Sigmoid colon (tissue), 7 donors: ENCODE measurements at places on chromosomes 2 and 18. TPM values are rescaled to one million over a fixed set of nuclear protein-coding genes. Genes with fewer than 3 reads are reported as not detected.

GRCh38 chr18:55336438-55337100 lies 251.4 kb downstream of the TCF4 start:
- DNase-seq, result no peak

GRCh38 chr2:30641765-30642345 lies 165.4 kb downstream of the CAPN13 start:
- no peak for DNase-seq

DNA sequence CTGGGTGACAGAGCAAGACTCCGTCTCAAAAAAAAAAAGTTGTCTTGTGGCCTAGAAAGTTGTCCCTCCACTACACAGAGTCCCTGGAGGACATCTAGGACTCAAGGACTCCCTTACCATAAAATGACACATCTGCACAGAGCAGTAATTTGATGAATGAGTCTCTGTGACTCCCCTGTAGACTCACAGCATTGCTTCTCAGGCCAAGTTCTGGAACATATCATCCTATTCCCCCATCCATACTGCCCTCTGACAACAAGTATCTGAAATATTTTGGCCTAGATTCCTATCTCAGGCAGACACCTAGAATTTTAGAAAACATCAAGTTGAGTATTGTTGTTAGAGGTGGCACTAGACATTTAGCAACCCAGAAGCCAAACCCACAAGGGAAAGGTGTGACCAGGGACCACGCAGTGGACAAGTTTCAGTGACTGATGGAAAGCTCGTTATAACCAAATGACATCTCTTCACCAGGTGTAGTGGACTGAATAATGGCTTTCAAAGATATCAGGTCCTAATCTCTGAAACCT lies 97.9 kb upstream of the ATP8B1 start:
- no peak for DNase-seq

DNA sequence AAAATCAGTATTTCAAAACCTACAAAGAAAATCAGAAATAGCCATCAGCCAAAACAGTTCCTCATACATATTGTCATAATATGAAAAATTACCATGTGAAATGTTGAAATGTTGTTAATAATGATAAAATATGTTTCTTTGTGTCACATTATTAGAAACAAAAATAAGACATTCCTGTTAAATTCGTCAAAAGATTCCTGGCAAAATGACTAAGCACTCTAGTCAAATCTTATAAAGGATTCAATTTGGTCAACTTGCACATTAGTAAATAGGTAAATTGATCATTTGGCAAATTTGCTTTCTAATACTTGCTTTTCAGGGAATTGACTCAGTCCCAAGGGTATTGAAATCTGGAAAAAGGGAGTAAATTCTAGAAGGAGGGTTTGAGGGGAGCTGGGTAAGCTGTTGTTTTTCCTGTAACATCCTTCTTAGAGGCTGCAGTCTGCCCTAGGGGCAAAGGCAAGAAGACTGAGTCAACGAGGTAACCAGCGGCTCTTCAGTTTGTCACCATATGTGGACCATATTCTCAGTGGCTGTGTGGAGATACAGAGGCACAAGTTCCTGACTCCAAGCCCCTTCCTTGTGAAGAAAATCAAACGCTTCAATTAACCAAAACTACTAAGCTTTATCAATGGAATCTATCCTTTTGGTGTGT lies 482.3 kb downstream of the TNS1 start:
- DNase-seq, result no peak

- peak; percentile 89 for DNase-seq
Measured at GRCh38 chr2:25279091-25279651, 62.6 kb downstream of the DNMT3A start.

- DNase-seq, result no peak
Measured at GRCh38 chr2:181465676-181466375, 8.6 kb downstream of the ITGA4 start.

GRCh38 chr18:56563568-56563967 lies 74.8 kb downstream of the TXNL1 start:
- no peak for DNase-seq

DNA sequence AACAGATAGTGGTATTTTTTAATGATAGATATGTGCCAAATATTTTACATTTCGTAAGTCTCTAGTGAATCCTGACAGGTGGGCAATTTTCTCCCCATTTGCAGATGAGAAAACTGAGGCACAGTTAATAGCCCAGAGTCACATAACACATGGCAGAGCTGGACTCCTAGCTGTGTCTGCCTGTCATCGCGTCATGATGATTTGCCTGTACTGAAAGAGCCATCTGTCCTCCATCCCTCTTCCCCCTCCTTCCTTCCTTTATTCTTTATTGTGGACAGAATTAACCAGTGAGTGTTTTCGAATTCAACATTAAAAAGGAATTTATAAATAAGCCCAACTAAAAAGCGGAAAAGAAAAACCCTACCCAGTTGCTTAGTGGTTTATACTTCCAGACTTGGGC lies 3.2 kb downstream of the DNAJB2 start:
- peak; percentile 10 for DNase-seq

- DNase-seq, result no peak
Measured at GRCh38 chr2:134897932-134898331, 20.7 kb upstream of the CCNT2 start.

DNA sequence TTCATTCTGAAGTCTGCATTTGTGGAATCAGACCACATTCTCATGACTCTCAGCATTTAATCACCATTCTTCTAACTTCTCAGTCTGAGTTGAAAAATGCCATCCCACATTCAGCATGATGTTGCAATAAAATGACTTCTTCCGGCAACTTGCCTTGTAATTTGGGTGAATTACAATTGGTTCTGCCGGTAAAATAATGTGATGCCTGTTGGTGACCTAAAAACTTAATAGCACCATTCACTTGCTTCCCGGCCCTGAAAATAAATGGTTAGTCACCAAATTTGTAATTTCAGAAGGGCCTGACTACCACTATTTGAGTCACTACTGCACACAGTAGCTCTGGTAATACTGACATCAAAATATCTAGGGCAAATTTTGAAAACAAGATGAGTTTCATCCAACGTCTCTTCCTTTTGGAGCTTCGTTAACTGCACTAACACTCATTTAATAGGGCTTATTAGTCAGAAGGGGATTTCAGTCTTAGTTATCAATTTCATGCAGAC lies 637.1 kb upstream of the CHAC2 start:
- DNase-seq, result no peak

GRCh38 chr2:33011941-33012340 lies 65.2 kb downstream of the LTBP1 start:
- no peak for DNase-seq

DNA sequence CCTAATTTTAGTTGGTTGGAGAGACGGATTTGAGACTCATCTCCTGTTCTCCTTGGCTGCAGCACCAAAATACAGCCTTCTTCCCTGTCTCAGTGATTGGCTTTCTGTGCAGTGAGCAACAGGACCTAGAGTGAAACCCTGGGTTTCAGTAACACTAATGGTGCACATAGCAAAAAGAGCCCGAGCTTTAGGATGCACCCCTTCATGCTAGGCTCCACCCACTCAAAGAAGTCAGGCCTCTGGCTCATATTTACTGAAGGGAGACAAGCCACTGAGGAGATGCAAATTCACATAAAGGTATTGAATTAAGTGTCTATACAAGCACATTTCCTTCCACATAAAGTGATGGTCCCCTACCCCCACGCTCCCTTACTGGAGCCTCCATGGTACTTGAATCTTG lies 131.9 kb upstream of the CHAC2 start:
- DNase-seq, result no peak

- no peak for DNase-seq
Measured at GRCh38 chr2:179553382-179553781, 288.8 kb upstream of the SESTD1 start.

- no peak for DNase-seq
Measured at GRCh38 chr2:74536166-74536950, 6.6 kb downstream of the HTRA2 start.

DNA sequence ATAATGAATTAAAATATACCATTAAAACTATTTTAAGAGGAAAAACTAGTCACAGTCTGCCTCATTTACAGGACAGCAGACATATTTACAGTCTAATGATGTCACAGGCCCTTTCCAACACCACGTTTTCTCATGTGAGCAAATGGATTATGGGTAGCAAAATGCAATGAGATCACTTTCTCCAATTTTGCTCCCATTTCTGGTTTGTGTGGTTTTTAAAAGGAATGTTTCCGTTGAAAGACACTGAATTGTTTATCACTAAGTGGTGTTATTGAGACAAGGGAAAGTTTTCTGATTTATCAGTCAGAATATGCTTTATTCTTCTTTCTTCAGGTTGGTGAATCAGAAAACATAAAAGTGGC lies 11.4 kb upstream of the NR4A2 start:
- DNase-seq, result no peak

DNA sequence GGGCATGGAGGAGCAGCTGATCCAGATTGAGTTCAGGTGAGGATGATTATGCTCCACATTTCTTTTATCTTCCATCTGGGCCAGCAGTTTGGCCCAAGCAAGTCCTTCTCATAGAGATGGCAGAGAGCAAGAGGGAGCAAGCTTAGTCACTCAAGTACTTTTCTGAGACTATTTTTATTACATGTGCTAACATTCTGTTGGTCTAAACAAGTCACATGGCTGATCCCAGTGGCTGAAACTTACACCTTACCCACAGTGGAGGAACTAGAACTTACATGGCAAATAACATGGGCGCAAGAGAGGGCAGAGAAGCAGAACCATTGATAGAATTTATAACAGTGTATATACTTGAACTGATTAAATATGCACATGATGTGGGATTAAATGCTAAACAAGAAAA lies 105.7 kb downstream of the KYNU start:
- DNase-seq, result no peak

- DNase-seq, result peak; percentile 60
Measured at GRCh38 chr2:238449241-238449640, 22.5 kb downstream of the ASB1 start.

GRCh38 chr2:211454679-211455078 lies 898.3 kb downstream of the CPS1 start:
- no peak for DNase-seq

DNA sequence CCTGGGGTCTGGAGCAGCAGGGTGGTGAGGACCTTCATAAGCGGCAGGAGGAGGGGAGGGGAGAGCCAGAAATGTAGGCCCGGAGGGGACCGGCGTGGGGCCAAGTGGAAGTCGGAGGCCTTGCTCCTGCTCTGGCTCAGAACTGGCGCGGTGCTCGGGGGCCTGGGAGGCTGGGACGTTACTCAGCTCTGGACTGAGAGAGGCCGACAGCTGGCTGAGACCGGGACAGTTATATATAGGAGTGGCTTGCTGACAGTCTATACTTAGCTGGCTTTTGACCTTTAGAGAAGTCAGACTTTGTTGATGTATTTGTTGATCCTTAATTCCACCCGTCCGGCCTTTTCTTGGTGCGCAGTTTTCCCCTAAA lies 15.7 kb downstream of the IGFBP5 start:
- DNase-seq, result peak; percentile 87

DNA sequence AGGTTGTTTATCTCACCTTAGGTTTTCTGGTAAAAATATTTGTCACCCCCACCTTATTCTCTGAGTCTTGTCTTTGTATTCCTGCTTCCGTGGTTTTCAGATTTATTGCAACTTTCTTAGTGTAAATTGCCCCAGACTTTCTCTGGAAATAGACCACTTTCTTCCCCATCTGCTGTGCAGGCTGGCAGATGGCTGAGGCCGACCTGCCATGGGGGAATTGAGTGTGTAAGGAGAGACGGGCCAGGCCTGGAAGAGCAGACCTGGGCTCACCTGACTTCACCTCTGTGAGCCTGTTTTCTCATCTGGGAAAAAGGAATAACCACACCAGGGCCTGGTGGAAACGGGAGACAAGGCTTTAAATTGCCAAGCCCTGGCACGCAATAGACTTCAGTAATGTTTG lies 44.9 kb downstream of the ACKR3 start:
- DNase-seq, result no peak

DNA sequence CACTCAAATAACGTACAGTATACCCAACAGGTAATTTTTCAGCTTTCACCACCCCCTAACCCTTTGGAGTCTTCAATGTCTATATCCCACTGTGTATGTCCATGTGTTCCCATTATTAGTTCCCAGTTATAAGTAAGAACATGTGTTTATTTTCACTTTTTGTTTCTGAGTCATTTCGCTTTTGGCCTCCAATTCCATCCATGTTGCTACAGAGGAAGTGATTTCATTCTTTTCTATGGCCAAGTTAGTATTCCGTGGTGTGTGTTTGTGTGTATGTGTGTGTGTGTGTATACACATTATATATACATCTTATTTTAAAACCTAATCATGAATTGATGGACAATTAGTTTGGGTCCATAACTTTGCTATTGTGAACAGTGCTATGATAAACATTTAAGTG lies 464.4 kb downstream of the CMPK2 start:
- no peak for DNase-seq

DNA sequence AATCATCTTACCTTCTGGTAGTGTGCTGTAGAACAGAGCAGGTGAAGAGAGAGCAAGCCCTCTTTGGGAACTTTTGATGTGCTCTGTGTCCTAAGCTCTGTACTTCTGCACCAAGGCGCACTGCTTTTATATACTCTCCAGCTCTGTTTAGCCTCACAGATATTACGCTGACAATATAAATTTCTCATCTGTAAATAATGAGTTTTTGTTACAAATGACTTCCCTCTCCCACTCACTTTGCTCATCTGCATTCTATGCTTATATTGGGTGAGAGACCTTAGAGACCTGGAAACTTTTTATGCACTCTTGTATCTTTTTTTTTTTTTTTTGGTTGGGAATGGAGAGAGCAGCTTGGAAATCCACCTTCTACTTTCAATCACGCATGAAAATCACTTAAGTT lies at the start of gene GCG:
GCG (minus strand) TSS at position 101 of the 400 bp plus-strand sequence. CDS start 3,069 bp downstream, outside the sequence.
- DNase-seq, result no peak

DNA sequence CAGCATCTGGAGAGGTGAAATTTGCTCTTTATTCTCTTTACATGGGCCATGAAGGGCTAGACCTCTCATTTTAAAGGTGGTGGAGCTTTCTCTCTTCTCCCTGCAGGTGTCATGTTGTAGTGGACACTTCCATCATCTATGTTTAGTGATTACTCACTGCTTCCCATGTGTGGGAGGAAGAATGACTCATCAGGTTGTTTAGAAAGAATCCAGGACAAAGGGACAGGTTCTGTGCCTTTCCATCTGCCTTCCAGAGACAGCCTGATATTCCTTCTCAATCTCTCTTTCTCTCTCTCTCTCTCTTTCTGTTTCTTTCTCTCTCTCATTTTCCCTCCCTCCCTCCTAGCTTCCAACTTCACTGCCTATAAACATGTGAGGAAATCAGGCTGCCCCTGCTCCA lies 38.7 kb downstream of the SCG2 start:
- no peak for DNase-seq

GRCh38 chr18:364256-364826 lies 96.5 kb upstream of the THOC1 start:
- DNase-seq, result no peak

TEX51 gene
- not detected for total RNA-seq

IFT172 gene
- total RNA-seq, result 37.7 TPM

ALKAL2 gene
- total RNA-seq, result 2.7 TPM

KCNG2 gene
- total RNA-seq, result not detected

TFCP2L1 gene
- total RNA-seq, result 0.36 TPM

TTC31 gene
- total RNA-seq, result 23.4 TPM

TUBA3E gene
- not detected for total RNA-seq

SERPINB8 gene
- 2.2 TPM for total RNA-seq

FEZ2 gene
- total RNA-seq, result 41.8 TPM

GALNT14 gene
- 1.2 TPM for total RNA-seq

SUPT7L gene
- 19.7 TPM for total RNA-seq

KLHL41 gene
- total RNA-seq, result 3.2 TPM

PLA2R1 gene
- 12.2 TPM for total RNA-seq

ACMSD gene
- not detected for total RNA-seq

ERLEC1 gene
- total RNA-seq, result 43.8 TPM
